ENCODE measurements at places on chromosomes 4 and X.

DNA sequence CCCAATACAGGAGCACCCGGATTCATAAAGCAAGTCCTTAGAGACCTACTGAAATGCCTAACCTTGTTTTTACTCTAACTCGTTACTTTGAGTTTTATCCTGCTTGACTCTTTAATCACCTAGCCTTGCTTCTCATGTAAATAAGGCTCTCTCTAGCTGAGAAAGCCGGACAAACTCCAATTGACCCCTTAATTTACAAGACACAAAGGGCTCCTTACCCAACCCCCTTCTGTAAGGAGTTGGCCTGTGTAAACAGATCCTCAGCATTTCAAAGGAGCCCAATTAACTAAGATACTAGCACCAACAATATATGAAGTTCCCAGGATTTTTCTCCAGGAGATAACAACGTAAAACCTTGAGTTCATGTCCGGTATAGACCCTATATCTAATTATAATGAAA is 61.7 kb downstream of the CT47B1 start:
- DNase-seq: no peak

GRCh38 chr4:168600796-168601583 is 104.1 kb downstream of the PALLD start:
- DNase-seq: no peak

DNA sequence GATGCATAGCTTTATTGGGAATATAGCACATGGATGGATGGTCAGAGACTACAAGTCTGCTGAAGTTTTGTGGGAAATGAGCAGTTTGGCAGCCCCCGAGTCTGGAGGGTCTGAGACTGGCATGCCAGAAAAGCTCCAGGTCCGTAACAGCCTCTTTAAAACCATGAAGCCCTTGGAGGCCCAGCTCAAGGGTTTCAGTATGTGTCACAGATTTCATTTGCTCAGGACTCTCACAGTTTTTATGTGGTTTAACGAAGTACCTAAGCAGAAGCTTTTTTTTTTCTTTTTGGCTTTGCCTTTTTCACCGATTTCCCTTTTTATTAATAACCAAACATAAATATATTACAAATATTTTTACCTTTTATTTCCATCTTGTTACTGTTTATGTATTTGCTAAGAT is 30.6 kb upstream of the TMEM184C start:
- DNase-seq: no peak

GRCh38 chr4:657834-658667 is 16.0 kb downstream of the ATP5ME start:
- DNase-seq: no peak

DNA sequence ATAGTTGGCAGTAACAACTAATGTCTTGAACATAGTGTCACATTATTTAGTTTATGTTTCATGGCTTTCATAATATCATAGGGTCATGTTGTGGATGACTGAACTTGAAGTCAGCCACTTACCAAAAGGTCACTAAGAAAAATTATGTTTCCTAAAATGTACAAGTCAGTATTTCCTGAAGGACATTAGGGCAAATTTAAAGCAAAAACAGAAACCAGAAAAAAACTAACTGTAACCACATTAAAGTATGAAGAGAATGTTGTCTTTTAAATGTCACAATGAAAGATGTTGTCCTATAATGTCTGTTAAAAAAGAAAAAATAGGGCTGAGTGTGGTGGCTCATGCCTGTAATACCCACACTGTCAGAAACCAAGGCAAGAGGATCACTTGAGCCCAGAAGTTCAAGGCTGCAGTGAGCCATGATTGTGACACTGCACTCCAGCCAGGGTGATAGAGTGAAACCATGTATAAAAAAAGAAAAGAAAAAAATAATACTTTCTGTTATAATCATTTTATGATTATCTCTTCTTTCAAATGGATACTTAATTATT is 55.8 kb downstream of the HHIP start:
- DNase-seq: no peak

All from SK-N-DZ (cell line).